Dermis microvascular lymphatic vessel endothelial cell (primary cell): ENCODE measurements at places on chromosomes 16 and 17. TPM values are rescaled to one million over a fixed set of nuclear protein-coding genes. Genes with fewer than 3 reads are reported as not detected.

- DNase-seq = no peak
These were observed 101.8 kb upstream of the CCL1 start for GRCh38 chr17:34464812-34465211.

- DNase-seq = no peak
These were observed 7.1 kb upstream of the CPSF4L start for GRCh38 chr17:73268582-73269328.

GRCh38 chr16:4557973-4558372, 1.8 kb downstream of the C16orf96 start:
- no peak for DNase-seq

GRCh38 chr16:56909527-56909979, 22.4 kb upstream of the HERPUD1 start:
- DNase-seq = no peak

GRCh38 chr16:84453061-84453752, 51.3 kb downstream of the MEAK7 start:
- no peak for DNase-seq

GRCh38 chr16:9090960-9091866, at the start of gene HAPSTR1:
HAPSTR1 (plus strand) TSS chr16:9091644; CDS start chr16:9092045, 401 bp downstream.
- DNase-seq = peak; percentile 100

DNA sequence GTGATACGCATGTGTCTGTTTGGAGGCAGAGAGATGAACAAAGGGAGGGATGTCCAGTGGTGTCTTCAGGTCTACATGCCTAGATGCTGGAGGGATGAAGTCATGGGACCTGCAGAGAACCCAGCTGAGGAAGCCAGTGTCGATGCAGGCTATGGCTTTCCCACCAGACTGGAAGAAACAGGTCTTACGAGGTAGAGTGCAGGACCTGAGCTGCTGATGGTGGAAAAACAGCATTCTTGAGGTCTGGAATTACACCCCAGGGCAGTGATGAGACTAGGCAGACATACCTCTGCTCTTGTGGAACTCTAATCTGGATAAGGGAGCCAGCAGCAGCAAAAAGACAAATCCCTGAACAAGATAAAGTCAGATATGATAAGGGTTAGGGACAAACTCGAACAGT, 37.4 kb downstream of the ARSG start:
- DNase-seq = no peak

DNA sequence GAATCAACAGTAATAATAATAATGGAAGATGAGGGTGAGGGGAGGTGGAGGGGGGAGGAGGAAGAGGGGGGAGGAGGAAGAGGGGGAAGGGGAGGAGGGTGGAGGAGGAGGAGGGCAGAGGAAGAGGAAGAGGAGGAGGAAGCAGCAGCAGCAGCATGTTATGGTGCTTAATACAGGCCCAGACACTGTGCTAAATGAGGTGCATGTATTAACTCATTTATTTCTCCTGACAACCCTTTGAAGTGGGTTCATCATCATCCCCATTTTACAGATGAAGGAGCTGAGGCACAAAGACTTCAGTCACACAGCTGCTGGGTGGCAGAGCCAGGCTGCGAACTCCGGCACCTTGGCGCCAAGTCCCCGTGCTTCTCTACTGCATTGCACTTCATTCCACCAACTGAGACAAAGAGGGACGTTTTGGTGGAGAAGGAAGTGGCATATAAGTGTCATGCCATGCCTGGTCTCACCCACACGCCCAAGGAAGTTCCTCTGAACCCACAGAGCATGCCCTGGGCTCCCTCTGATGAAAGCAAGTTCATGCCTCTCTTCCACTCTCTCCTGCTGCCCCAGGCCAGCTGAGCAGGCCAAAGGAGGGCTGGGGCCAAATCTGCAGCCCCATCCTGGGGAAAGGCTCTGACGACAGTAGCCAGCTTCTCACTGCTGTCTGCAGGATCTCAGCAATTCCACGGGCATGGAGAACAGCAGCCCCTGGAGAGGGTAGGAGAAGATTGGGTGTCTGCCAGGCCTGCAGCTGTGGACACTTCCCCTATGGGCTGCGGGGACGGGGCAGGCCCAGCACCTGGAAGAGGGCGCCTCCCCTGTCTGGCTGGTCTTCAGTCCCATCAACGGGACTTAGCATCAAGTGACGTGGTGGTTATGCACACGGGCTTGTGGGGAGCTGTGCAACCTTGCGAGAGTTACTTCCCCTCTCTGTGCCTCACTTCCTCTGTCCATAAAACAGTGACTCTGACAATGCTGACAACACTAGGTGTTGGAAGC, 21.8 kb downstream of the XYLT1 start:
- DNase-seq = no peak

GRCh38 chr17:10631048-10631700, 25.9 kb downstream of the MYH3 start:
- peak; percentile 26 for DNase-seq

DNA sequence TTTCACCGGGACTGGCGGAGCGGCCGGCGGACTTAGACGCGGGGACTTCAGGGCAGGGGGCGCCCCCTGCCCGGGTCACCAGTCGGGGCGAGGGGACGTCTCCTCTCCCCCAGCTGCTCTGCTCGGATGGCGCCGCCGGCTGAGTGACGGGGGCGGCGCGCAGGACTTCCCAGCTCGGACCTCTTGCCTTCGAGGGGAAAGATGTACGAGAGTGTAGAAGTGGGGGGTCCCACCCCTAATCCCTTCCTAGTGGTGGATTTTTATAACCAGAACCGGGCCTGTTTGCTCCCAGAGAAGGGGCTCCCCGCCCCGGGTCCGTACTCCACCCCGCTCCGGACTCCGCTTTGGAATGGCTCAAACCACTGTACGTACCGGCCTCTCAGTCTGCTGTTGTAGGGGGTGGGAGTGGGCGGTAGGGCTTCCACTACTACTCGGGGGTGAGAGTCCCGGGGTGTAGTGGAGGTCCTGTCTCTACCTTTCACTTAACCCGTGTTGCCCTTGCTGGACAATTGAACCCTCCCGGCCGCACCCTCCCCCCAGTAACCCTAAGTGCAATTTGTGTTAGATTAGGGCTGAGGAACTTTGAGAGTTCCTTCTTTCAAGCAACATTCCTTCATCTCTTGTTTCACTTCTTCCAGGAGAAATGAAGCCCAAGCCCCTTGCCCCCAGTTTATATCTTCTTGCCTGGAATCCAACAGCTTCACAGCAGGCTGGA, 21.9 kb downstream of the GJD3 start:
- no peak for DNase-seq

DNA sequence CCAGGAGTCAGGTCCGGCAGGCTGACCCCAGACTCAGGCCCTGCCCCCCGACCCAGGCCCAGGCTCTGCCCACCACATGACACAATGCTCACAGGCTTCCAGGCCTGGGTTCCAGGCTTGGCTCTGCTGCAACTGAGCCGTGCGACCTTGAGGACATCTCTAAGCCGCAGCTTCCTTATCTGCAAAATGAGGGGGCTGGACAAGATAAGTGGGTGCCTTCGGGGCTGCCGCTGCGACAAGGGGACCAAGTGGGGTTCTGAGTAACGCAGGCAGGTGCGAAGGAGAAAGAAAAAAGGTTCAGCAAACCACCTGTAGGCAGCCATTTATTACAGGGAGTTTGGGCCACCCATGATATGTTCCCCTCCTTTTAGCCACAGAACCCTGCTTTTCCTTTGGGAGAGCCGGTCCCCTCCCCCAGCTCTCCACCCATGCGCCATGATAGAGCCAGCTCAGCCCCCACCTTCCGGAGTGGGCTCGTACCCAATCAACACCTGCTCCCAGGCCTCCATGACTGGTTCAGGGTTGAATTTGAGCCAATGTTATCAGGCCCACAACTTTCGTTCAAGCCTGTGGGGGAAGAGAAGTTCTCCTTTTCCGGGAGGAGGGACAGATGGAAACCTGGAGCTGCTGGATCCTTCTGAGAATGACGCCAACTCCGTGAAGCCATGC, 38.2 kb downstream of the RTN4RL1 start:
- DNase-seq = no peak

DNA sequence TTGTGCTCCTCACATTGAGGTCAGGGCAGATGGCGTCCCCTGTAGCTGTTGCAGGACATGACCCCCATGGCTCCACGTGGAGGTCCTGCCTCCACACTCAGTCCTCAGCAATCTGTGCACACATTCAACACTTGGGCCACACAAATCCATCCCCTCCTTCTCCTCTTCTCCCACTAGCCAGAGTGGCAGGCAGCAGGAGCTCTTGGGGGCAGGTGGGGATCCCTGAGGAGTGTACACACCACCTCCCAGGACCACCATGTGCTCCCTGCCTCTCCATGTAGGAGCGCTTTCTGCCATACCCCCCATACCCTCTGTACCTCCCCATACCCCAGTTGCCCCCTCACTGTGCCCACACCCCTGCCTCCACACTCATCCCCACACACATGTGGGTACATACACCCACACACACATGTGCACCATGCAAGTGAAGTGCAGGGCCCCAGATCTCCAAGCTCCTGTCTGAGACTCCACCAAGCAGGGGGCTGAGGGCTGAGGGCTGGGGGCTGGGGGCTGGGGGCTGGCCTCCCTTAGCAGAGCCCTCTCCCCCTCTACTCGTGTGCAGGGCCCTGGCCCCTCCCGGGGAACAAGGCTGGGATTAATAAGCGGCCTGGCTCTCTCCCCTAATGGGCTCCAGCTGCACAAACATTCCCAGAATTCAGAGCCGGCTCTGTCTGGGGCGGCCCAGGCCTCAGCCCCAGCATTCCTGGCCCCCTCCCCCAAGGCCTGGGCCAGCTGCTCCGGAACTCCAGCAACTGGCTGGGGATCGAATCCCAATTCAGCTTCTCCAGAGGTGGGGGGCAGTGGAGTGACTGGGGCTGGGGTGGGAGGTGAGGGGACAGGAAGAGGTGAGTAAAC, 48.2 kb upstream of the MEIOC start:
- DNase-seq = no peak

DNA sequence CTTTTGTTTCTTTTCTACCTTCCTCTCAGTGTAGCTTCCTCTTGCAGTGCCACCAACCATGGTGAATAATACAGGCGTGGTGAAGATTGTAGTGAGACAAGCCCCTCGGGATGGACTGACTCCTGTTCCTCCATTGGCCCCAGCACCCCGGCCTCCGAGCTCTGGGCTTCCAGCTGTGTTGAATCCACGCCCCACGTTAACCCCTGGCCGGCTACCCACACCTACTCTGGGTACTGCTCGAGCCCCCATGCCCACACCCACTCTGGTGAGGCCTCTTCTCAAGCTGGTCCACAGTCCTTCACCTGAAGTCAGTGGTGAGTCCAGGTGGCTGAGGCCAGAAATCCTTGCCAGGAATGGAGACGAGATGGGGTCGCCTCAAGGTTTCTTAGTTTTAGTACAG, 23.9 kb downstream of the SRCAP start:
- no peak for DNase-seq

The KIF18B gene
- total RNA-seq = 1.4 and 2.3 TPM in 2 replicates

The MYH1 gene
- not detected in 2 replicates for total RNA-seq
